ENCODE measurements at places on chromosomes 11 and 22.

GRCh38 chr11:26480041-26480440, 92.0 kb downstream of the MUC15 start:
- no peak for DNase-seq

DNA sequence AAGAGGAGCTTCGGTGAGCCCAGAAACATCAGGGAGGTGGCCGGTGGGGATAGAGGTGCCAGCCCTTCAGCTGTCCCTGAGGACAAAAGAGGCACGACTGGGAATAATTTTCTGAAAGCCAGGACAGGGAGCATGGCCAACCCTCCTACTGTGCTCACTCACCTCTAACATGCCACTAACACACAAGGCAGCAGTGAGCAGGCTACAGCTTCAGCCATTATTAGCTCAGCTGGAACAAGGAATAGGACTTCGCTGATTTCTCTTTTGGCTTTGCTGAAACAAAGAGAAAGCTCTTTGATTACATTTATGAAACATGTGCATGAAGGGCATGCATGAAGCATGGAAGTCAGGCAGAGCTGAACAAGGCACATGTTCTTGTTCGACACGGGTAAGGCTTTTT, 12.1 kb upstream of the OR10A5 start:
- DNase-seq, result no peak

DNA sequence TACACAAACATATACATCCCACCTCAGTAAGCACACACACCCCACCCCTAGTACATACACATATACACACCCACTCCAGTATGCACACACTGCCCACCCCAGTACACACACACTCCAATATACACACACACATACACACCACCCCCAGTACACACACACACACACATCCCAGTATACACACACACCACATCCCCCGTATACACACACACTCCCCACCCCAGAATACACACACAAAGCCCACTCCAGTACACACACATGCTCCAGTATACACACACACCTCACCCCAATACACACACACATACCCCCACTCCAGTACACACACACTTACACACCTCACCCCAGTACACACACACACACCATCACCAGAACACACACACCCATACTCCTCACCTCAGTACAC, 7.4 kb downstream of the TECTA start:
- DNase-seq, result no peak

DNA sequence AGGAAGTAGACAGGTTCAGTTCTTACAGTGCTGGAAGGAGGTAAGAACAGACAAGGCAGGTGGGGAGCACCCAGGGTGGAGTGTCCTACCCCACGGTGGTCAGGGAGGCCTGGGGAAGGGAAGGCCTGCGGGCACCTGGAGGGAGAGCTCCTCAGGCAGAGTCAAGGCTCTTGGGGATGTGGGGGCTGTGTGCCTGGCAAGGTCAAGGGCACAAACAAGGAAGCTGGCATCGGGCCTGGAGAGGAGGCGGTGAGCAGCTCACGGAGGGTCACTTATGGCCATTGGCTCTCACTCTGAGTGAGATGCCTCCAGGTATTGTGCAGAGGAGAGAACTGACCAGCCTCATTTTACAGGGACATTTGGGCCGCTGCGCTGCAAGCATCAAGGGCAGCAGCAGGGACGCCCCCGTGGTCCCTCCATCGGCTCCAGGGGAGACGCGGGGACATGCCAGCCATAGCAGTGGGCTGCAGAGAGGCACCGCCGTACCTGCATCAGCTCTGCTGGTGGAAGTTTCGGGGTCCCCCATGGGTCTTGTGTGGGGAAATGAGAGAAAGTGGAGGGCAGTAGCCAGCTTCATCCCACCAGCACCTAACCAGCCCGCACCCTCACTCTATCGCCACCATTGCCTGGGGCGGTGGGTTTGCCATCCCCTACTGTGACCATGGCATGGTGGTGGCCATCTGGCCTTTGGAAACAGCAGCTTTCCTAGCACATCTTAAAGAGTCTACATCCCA, 37.5 kb upstream of the RTL6 start:
- no peak for DNase-seq

- DNase-seq, result no peak
Observed at GRCh38 chr11:14320020-14320419, 39.0 kb downstream of the RRAS2 start.

- DNase-seq, result no peak
Observed at GRCh38 chr11:120270386-120270785, 30.4 kb downstream of the POU2F3 start.

GRCh38 chr11:96960476-96960875, 570.7 kb downstream of the JRKL start:
- DNase-seq, result no peak

GRCh38 chr11:16097543-16097942, 258.8 kb downstream of the SOX6 start:
- no peak for DNase-seq

DNA sequence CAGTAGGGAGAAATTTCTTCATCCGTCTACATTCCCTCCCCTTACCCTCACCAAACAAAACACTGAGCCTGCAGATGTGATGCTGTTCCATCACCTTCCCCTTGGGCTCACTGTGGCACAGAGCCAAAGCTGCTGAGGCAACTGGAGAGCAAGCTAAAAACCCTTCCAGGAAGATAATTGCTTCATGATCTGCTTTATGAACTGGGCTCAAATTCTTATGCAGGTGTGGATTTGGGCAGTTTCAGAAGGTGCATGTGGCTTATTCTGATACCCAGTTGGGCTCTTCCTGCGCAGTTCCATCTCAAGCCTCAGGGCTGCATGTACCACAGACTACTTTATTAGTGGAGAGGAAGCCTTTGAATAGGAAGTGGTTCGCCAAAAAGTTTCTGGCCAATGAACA, 58.3 kb downstream of the AAMDC start:
- no peak for DNase-seq

DNA sequence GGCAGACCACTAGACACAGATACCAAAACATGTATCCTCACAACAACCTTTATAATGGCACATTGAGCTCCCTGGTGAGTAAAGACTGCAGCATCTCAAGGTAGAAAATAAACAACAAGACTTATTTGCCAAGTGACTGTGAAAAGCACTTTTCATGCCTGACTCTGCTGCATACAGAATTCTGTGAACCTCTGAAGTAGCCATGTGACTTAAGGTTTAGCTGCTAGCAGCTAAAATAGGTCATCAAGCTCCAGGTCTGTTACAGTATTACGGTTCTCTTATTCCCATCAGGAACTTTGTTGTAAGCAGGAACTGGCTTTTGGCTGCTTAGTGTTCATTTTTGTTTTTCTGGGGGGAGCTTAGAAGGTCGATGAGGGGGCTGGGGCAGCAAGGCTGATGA, 139.4 kb downstream of the PAX6 start:
- DNase-seq, result no peak

GRCh38 chr22:23245799-23246136, 65.5 kb downstream of the BCR start:
- no peak for DNase-seq

DNA sequence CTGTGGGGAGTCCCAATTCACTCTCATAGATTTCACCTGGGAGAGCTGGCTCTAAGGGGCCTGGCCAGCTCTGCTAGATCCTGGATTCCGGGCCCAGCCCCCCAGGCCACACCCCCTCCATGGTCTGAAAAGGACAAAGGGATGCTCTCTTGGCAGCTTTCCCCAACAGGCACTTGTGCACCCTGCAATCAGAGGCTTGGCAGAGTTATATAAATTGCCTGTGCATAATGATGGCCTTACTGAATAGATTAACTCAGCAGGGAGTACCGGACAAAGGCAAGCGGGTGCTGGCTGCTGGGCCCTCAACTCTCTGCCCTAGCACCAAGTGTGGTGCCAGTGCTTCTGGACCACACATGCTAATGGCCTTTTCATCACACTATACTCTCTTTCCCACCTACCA, 461.6 kb downstream of the BUD13 start:
- DNase-seq, result no peak

Measured in lower leg skin (tissue), 4 donors.